ENCODE measurements at places on chromosomes 6 and 20. TPM values are rescaled to one million over a fixed set of nuclear protein-coding genes. Genes with fewer than 3 reads are reported as not detected.

GRCh38 chr6:79719248-79719960, 88.3 kb downstream of the SH3BGRL2 start:
- H3K27ac ChIP-seq = no peak overlapping the region
- no peaks in the 10 kb centered on the region for H3K36me3 ChIP-seq
- no peak for DNase-seq

DNA sequence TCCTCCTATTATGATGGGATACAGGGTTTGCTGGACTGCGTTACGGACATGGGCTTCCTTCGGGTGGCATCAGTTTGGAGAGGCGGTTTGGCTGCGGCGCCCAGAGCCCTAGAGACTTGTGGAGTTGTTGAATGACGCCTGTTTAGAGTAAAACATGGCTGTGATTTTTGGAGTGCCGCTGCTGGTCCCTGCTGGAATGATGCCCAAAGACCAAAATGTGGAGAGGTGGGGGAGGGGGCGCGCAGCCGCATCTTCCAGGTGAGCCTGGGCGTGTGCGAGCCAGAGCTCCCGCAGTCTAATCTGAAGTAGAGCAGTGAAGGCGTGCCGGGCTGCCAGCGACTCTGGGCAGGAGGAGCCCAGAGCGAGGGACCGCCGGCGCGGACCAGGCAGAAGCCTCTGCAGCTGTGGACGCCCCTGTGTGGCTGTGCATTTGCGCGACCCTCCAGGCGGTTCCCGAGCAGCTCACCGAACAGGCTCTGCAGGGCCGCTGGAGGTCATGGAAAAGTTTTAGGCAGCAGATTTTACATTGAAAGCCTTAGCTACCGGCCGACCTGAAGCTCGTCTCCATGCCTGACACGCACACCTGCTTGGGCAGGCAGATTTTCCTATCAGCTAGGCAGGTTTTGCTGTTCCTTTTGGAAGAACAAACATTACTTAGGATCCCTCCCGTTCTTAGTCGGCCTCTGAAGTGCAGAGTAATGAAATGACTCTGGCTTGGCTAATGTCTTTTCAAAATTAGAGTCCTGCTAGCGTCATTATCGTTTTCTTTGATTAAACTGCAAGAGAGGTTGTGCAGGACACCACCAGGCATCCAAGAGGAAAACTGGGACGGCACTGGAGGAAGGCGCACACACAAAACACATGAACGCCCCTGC, 298.2 kb downstream of the PHACTR1 start:
- peak overlapping the region; percentile 42 for H3K4me3 ChIP-seq
- H3K4me1 ChIP-seq = peaks cover 27% of the 10 kb centered on the region
- no peak overlapping the region for H3K27ac ChIP-seq
- H3K27me3 ChIP-seq = no peaks in the 10 kb centered on the region
- DNase-seq = no peak

DNA sequence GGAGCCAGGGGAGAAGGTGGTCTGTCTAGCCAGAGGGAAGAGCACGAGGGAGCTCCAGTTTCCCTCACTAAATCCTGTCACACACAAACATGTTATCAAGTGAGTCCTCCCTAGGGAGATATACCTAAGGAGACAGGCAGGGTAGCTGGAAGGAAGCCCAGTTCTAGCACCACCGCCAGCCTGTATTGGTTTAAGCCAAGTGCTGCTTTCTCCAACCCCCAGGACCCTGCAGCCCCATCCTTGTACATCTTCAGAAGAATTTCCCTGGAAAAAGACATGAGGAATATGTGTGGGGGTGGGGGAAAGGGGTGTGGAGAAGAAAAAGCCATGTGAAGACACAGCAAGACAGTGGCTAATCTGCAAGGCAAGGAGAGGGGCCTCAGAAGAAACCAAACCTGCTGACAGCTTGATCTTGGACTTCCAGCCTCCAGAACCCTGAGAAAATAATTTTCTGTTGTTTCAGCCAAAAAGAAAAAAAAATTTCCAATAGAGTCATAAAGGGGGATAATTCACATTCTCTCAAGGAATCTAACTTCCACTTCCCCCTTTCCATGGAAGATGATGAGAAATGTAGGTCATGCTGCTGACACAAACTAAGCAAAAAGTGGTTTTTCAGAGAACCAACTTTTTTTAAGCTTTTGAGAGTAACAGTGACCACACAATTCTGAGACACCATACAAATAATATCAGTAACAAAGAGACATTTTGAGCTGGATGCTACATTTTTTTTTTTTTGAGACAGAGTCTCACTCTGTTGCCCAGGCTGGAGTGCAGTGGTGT, 103.2 kb upstream of the PRDM1 start:
- no peak overlapping the region for H3K27ac ChIP-seq
- H3K27me3 ChIP-seq = no peaks in the 10 kb centered on the region
- H3K4me1 ChIP-seq = no peaks in the 10 kb centered on the region
- no peaks in the 10 kb centered on the region for H3K36me3 ChIP-seq

- H3K36me3 ChIP-seq = no peaks in the 10 kb centered on the region
- H3K4me1 ChIP-seq = no peaks in the 10 kb centered on the region
- no peak overlapping the region for H3K4me3 ChIP-seq
- no peaks in the 10 kb centered on the region for H3K27me3 ChIP-seq
- H3K27ac ChIP-seq = no peak overlapping the region
These were observed 177.3 kb downstream of the CDKAL1 start for GRCh38 chr6:20711518-20711917.

GRCh38 chr6:49325891-49326290, 137.2 kb downstream of the MMUT start:
- H3K4me3 ChIP-seq = no peak overlapping the region
- no peak overlapping the region for H3K27ac ChIP-seq
- DNase-seq = no peak
- H3K36me3 ChIP-seq = no peaks in the 10 kb centered on the region
- H3K27me3 ChIP-seq = no peaks in the 10 kb centered on the region

DNA sequence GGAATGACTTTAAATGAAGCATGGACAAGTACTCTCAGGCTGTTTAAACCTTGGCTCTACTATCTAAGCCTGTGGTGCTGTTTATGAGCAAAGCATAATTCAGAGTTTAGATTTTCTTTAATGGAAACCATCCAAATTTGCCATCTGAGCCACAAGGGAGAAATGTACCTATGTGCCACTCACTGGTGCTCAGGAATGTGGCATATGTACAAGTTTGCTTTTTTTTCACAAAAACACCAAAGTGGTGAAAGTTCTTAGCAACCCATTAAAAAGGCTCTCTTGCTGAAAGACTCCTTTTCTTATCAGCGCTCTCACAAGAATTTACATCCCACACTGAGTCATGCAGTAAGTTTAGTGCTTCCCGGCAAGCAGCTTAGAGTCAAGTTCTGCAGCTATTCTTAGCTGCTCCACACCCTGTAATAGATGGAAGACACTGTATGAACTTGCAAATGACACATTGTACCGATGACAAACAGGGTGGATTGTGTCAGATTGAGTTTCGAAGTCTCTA, 57.3 kb upstream of the MLIP start:
- no peaks in the 10 kb centered on the region for H3K27me3 ChIP-seq
- H3K4me3 ChIP-seq = no peak overlapping the region
- H3K36me3 ChIP-seq = no peaks in the 10 kb centered on the region
- no peak overlapping the region for H3K27ac ChIP-seq
- H3K4me1 ChIP-seq = peaks cover 10% of the 10 kb centered on the region

DNA sequence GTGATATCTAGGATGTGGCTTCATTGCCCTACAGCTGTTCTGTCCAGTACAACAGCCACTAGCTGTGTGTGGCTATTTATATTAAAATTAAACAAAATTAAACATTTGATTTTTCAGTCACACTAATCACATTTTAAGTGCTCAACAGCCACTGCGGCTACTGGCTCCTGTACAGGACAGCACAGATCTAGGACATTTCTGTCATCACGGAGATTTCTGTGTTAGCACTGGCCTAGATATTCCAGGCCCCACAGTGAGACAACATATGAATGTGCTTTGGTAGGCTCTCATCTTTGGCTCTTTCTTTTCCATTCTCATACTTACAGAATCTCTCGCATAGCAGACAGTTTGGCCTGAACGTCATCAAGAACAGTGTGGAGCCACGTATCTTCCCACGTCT, 48.4 kb upstream of the ZBTB24 start:
- no peak for DNase-seq
- no peaks in the 10 kb centered on the region for H3K27me3 ChIP-seq
- no peaks in the 10 kb centered on the region for H3K36me3 ChIP-seq
- H3K27ac ChIP-seq = no peak overlapping the region

- H3K4me3 ChIP-seq = no peak overlapping the region
- H3K27me3 ChIP-seq = no peaks in the 10 kb centered on the region
- H3K36me3 ChIP-seq = no peaks in the 10 kb centered on the region
- no peaks in the 10 kb centered on the region for H3K4me1 ChIP-seq
- no peak for DNase-seq
These were observed 284.7 kb upstream of the CITED2 start for GRCh38 chr6:139659196-139659595.

- no peaks in the 10 kb centered on the region for H3K4me1 ChIP-seq
- H3K4me3 ChIP-seq = no peak overlapping the region
- peak; percentile 27 for DNase-seq
- H3K27ac ChIP-seq = no peak overlapping the region
- no peaks in the 10 kb centered on the region for H3K36me3 ChIP-seq
- no peaks in the 10 kb centered on the region for H3K27me3 ChIP-seq
These were observed 5.2 kb upstream of the TP53RK start for GRCh38 chr20:46694484-46694883.

DNA sequence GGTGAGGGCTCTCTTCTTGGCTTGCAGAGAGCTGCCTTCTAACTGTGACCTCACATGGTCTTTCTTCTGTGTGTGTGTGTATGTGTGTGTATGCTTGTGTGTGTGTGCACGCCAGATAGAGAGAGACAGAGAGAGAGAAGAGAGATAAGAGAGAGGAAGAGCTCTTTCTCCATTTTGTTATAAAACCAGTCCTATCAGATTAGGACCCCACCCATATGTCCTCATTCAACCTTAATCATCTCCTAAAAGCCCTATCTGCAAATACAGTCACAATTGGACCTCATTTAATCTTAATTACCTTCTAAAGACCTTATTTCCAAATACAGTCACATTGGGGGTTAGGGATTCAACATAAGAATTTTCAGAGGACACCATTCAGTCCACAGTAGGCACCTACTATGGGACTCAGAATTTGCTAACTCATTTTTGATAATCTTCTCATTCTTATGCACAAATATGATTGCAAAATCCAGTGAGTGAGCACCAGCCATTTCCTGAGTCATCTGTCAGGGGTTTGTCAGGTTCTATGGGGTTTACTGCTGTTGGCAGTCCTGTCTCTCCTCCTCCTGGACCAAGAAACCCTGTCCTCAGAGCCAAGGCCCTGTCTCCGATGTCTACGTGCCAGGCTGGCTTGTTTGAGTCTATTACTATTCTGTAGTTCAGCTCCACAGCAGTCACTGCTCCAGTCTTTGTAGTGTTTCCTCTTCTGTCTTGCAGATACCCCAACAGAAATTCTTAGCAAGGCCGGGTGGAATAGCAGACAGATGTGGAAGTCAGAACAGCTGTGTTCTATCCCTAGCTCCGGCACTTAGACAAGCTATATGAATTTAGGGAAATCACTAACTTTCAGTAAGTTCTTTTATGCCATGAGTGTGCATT, 59.0 kb upstream of the FAM184A start:
- H3K36me3 ChIP-seq = no peaks in the 10 kb centered on the region
- no peak for DNase-seq
- H3K4me3 ChIP-seq = no peak overlapping the region
- H3K27ac ChIP-seq = no peak overlapping the region
- no peaks in the 10 kb centered on the region for H3K27me3 ChIP-seq

- DNase-seq = no peak
- H3K27ac ChIP-seq = no peak overlapping the region
- H3K4me1 ChIP-seq = no peaks in the 10 kb centered on the region
- no peaks in the 10 kb centered on the region for H3K27me3 ChIP-seq
These were observed 18.3 kb downstream of the PDE10A start for GRCh38 chr6:165644586-165645266.

DNA sequence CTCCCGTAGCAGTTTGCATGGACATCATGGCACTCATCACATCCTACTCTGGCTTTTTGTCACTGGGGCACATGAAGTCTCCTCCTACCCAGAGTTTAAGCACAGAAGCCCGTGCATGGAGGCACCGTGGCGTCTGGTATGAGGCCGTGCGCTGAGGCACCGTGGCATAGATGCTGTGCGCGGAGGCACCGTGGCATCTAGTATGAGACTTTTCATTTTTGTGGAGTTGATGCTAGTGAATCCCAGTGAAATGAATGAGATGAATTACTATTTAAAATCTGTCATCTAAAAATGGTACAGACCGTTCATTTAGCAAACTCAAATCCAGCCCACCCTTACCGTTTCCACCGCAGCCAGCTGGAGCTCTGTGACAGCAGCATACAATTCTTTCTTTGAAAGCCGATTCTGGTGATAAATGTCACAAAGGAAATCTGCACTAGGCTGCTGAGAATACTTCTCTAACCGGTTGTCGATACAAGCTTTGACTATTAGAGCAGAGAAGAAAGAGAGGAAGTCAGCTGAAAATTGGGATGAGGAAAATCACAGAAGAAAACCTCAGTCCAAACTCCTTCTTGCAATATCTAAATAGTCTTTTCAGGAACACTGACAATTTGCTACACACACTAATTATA, 11.3 kb downstream of the CYP24A1 start:
- H3K4me3 ChIP-seq = no peak overlapping the region
- no peak overlapping the region for H3K27ac ChIP-seq
- no peak for DNase-seq
- H3K27me3 ChIP-seq = peaks cover 8% of the 10 kb centered on the region
- H3K4me1 ChIP-seq = no peaks in the 10 kb centered on the region

- H3K27me3 ChIP-seq = no peaks in the 10 kb centered on the region
- no peak overlapping the region for H3K27ac ChIP-seq
- DNase-seq = no peak
- H3K4me3 ChIP-seq = no peak overlapping the region
- H3K4me1 ChIP-seq = peaks cover 12% of the 10 kb centered on the region
- no peaks in the 10 kb centered on the region for H3K36me3 ChIP-seq
These were observed 63.1 kb downstream of the COL12A1 start for GRCh38 chr6:75142721-75143120.

DNA sequence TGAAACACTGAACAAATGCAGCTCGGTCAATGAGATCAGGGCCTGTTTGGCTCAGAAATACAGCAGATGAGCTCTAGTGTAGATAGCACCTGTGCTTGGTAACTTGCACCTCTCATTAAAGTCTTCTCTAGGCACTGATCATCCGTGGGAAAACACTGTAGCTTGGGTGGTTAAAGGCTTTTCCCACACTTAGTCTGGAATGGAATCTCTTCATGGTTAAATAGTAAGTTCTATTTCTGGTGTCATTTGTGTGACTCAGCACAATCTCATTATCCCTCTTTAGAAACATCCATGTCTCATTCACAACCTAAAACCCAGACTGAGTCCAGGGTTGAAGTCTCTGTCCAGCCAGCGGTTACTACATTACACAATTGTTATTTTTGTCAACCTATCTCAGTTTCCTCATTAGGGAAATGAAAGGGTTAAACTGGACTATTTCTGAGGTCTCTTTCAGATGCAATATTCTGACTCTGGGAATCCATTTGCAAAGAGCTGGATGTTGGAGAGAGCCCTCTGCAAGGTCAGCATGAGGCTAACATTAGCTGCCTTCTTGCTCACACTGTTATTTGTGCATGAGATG, 125.0 kb downstream of the ZDHHC14 start:
- H3K27ac ChIP-seq = no peak overlapping the region
- no peak for DNase-seq
- no peak overlapping the region for H3K4me3 ChIP-seq
- no peaks in the 10 kb centered on the region for H3K27me3 ChIP-seq

- H3K36me3 ChIP-seq = no peaks in the 10 kb centered on the region
- H3K4me1 ChIP-seq = no peaks in the 10 kb centered on the region
- DNase-seq = no peak
- H3K4me3 ChIP-seq = no peak overlapping the region
These were observed 156.0 kb downstream of the DST start for GRCh38 chr6:56486681-56487080.

The HAO1 gene
- not detected for total RNA-seq

The SFTA2 gene
- not detected for total RNA-seq

The ADIG gene
- total RNA-seq = not detected

The ASXL1 gene
- 194 TPM for total RNA-seq

Data from tibial nerve (tissue), 4 donors.